T-cell (primary cell): ENCODE measurements at places on chromosomes 2 and 18.

GRCh38 chr2:150188800-150189199 is 298.7 kb downstream of the RND3 start:
- no peak for DNase-seq

GRCh38 chr18:75261430-75262223 is 51.0 kb downstream of the TSHZ1 start:
- DNase-seq: no peak

DNA sequence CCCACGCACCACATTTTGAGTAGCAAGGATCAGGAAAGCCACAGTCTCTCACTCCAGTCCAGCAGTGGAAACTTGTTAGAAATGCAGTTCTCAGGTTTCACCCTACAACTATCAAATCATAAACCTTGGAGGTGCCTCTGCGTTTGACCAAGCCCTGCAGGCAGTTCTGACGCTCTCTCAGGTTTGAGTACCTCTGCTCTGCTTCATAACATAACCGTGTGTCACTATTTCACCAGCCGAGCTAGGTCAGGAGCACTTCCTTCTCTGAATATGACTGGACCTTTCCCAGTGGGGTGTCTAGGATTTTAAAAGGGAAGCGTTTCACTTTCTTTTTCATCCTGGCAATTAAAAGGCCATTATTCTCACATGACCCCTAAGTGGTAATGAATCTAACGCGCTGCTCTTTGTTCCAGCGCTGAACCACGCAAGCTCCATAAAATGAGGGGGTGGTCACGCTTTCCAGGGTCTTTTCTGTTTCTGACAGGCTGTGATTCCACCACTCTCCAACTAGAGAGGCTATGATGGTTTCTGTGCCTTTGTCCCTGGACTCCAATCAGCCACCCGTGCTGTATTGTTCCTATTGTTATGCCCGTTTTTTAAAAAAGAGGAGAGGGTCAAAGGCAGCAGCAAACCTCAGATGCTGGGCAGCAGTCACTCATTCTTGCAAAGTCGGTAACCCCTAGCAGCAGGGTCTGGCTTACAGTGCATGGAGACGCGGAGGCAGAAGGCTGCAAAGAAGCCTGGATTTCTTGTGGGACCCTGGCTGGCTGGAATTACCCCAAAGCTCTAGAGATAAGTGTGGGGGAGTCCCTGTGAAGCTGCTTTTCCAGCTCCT is 75.2 kb upstream of the CTNNA2 start:
- no peak for DNase-seq

- DNase-seq: no peak
These were observed 238.0 kb downstream of the UBE2E3 start for GRCh38 chr2:181218401-181218821.

- no peak for DNase-seq
These were observed 10.2 kb upstream of the RBM43 start for GRCh38 chr2:151271824-151272223.

DNA sequence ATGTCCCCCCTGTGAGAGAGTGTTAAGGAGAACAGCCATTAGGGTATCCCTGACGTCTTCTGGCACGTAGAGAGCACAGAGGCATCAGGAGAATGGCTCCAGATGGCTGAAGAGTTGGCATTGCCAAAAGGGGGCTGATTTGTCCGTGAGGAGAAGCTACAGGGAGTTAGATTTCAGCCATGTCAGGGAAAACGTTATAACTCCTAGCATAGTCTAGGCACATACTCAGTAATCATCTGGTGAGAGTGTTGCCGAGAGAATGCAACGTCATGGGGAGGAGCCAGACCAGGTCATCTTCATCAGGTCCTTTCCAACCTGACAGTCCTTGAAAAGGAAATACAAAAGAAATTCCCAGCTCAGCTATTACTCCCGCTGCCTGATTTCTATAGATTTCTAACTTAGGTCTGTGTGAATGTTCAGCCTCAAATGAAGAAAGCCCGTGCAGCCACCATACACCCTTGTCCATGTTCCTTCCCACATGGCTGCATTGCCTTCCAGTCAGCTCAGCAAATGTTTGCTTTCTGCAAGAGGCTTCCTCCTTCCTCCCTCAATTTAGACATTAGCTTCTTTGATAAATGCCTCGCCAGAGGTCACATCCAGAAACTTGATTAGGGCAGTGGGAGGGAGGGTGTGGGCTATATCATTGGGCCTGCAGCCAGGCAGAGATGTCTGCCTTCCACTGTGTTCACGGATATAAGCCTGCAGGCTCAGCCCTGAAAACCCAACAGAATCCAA is 93.0 kb downstream of the STPG4 start:
- DNase-seq: no peak

GRCh38 chr2:137872577-137872976 is 91.7 kb upstream of the HNMT start:
- no peak for DNase-seq

DNA sequence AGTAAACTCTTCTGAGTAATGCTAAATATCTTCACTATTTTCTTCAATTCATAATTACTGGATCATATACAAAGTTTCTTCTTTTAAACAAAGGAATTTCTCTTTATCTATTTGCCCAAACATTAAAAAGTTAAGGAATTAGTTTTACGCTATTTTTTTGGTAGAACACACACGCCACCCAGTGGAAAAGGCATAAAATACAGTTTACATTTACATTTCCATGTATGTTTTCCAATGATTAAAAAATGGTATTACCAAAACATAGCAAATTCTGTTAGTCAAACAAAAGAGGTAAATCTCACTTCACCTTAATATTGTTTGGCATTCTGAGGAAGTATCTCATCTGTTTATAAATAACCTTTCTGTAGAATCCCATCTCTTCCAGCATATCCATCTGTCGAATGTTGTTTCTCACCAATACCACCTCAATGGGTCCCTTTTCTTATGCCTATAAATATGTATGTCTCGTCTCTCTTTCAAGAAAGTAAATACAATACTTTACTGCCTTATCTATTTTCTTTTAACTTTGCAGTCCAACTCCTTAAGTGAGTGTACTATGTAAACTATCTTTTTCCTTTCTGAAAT is 7.2 kb downstream of the BOLL start:
- DNase-seq: no peak

DNA sequence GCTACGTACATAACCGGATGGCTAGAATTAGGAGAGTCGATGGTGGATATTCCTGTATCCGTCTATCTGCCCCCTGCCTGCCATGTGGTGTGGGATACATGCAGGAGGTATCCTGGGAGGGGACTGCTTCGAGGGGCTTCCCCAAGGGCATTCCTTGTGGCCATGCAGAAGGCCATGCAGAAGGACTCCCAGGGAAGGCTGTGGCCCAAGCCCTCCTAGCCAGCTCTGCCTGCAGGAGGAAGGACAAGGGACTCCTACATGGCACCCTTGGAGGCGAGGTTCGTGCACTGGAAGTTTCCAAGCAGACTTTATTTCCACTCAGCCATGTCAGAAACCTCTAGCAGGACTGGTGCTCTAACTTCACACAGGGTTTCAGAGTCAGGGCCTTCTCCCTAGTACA is 136.1 kb downstream of the KLHL29 start:
- no peak for DNase-seq

- no peak for DNase-seq
These were observed 532.5 kb upstream of the SLC39A10 start for GRCh38 chr2:195124391-195125079.

DNA sequence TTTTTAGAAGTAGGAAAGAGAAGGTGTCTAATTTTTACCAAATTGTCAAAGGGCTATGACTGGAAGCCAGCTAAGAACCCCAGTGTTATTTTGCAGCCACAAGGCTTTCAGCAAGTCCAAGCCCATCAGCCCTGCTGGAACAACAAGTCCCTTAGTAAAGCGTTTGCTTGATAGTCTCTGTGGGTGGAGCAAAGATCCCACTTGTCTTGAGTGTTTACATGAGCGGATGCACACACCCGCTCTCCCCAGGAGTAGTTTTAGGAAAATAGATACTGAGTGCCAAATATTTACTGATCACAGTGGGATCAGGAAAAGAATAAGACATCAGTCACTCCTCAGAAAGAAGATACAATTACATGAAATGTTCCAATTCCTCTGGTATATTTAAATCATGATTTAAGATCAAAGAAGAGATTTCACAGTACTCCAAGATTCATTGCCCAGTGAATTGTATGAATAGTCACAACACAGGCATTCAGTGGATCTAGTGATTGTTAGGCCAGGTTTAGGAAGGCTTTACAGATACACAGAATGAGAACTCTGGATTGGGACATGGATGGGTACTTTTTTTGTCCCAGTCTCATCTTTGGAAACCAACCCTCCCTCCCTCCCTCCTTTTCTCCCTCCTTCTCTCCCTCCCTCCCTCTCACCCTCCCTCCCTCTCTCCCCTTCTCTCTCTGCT is 514.9 kb downstream of the PTPRM start:
- DNase-seq: no peak

GRCh38 chr2:50957896-50958295 is 74.0 kb downstream of the NRXN1 start:
- no peak for DNase-seq

DNA sequence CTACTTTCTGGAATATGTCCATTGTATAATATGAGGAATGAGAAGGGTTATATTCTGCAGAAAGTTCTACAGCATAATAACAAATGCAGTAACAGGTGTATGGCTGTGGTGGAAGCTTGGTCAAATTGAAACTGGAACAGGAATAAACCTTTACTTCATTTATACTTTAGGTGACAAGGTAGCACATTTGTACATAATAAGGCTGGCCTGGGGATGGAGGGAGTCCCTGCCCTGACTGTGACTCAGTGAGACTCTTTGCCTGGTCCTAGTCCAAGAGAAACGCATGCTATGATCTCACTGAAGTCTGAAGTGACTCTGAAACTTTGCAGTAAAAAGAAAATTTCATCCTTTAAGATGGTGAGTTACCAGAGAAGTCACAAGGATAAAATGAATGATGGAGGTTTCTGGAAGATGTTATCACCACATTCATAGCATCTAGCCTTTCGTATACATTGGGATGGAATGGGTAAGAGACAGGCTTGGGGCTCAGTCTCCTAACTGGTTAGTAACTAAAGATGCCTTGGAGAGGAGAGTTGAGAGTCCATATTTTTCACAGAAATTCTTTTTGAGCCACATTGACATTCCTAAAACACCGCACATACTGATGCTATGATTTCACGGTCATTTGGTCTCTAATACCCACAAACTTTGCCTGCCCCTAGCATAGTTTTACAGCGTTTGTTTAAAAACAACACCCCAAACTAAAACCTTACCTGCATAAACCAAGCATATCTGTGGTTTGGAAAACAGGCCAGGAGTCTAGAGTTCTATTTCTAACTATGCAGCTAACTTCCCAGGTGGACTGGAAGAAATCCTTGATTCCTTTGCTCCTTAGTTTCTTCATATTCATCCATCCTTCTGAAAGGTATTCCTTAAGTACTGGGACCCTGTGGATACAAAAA is 42.4 kb upstream of the NABP1 start:
- no peak for DNase-seq

DNA sequence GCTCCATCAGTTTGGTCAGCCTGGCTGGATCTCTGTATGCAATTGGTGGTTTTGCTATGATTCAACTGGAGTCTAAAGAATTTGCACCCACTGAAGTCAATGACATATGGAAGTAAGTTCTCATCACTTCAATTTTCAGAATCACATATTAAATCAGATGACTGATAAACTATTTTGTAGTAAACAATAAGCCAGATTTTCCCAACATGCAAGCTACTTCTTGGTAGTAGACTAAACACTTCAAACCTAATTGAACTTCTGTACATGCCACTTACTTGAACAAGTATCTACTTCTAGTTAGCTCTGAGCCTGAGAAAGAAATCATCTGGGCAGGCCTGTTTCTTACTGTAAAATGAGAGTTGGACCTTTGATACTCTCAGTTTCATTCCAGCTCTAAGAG is 11.4 kb downstream of the KLHL41 start:
- no peak for DNase-seq

DNA sequence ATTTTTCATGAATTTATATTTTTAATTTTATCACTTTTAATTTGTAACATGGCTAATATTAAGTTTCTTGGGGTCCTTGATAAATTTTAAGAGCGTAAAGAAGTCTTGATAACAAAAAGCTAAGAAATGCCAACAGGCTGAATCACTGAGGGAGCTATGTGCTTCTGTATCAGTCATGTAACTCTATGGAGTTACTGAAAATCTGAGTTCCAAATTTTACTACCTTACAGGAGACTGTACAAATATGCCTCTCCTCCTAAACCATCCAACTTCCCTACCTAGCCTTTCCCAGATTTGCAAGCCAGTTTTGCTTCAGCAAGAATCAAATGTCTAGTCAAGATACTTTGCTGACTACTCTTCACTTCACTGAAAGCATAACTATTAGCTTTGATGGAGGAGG is 35.7 kb downstream of the FEZ2 start:
- no peak for DNase-seq
